ENCODE measurements at places on chromosomes 3 and 15.

DNA sequence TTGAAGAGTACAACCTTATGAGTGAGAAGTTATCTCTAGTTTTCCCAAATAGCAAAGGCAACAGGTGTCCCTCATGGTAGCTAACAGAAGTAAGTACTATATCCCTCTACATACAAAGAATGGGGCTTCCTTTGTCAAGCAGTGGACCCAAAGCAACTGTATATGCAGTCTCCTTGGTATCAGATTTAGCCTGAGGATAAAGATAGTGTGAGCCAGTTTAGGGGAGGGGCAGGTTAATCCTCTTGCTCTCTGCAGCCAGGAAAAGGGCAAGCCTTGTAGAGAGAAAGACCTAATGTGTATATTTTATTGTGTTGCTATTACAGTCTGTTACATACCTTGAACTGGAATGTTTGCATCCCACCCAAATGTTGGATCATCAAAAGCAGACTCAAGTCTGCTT, 117.9 kb upstream of the COL8A1 start:
- DNase-seq, result no peak
- H3K4me1 ChIP-seq, result no peaks in the 10 kb centered on the region
- H3K27ac ChIP-seq, result no peak overlapping the region
- no peak overlapping the region for H3K4me3 ChIP-seq
- H3K27me3 ChIP-seq, result no peaks in the 10 kb centered on the region

DNA sequence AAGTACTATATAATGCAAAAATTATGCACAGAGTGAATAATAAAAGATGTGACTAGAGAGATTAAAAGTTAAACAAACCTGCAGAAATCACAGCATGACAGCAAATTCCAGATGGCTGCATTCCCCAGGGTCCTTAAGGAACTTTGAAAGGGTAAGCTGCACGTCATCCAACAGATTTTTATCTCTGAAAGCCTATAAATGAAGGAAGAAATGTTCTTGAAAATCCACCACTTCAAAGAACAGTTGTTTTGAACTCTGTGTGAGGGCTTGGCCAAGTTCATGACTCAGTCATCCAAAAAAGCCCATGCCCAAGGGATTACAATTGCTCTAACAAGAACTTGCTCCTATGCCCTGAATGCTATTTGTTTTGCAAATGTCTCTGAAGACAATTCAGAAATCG, 603.6 kb downstream of the PLOD2 start:
- H3K27me3 ChIP-seq, result no peaks in the 10 kb centered on the region
- H3K4me1 ChIP-seq, result no peaks in the 10 kb centered on the region
- no peak overlapping the region for H3K4me3 ChIP-seq
- H3K36me3 ChIP-seq, result no peaks in the 10 kb centered on the region
- no peak overlapping the region for H3K27ac ChIP-seq

- peaks cover 16% of the 10 kb centered on the region for H3K36me3 ChIP-seq
- H3K27ac ChIP-seq, result no peak overlapping the region
- no peaks in the 10 kb centered on the region for H3K27me3 ChIP-seq
- no peak for DNase-seq
- H3K4me1 ChIP-seq, result no peaks in the 10 kb centered on the region
Observed at GRCh38 chr15:55230051-55230670, 33.4 kb upstream of the RSL24D1 start.

- H3K4me3 ChIP-seq, result no peak overlapping the region
- H3K27me3 ChIP-seq, result no peaks in the 10 kb centered on the region
- DNase-seq, result no peak
- no peaks in the 10 kb centered on the region for H3K36me3 ChIP-seq
- H3K4me1 ChIP-seq, result peaks cover 22% of the 10 kb centered on the region
Observed at GRCh38 chr3:105459566-105460290, 93.0 kb downstream of the ALCAM start.

DNA sequence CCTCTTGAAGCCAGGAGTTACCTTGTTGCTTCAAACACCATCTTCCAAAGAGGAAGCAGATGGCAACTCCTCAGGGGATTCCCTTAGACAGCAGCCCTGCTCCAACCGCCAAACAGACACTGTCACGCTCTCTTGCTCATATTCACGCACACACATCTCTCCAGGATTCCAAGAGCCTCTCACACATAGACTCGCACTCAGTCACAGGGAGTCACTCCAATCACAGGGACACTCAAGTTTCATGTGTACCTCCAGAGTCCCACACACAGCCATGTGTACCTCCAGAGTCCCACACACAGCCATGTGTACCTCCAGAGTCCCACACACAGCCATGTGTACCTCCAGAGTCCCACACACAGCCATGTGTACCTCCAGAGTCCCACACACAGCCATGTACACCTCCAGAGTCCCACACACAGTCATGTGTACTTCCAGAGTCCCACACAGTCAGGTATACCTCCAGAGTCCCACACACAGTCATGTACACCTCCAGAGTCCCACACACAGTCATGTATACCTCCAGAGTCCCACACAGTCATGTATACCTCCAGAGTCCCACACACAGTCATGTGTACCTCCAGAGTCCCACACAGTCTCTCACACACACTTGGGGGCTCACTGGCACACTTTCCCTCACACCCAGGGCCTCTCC, 6.1 kb downstream of the VWA5B2 start:
- H3K36me3 ChIP-seq, result no peaks in the 10 kb centered on the region
- H3K27ac ChIP-seq, result no peak overlapping the region
- no peak for DNase-seq
- no peak overlapping the region for H3K4me3 ChIP-seq
- peaks cover 16% of the 10 kb centered on the region for H3K27me3 ChIP-seq
- H3K4me1 ChIP-seq, result peaks cover 12% of the 10 kb centered on the region

DNA sequence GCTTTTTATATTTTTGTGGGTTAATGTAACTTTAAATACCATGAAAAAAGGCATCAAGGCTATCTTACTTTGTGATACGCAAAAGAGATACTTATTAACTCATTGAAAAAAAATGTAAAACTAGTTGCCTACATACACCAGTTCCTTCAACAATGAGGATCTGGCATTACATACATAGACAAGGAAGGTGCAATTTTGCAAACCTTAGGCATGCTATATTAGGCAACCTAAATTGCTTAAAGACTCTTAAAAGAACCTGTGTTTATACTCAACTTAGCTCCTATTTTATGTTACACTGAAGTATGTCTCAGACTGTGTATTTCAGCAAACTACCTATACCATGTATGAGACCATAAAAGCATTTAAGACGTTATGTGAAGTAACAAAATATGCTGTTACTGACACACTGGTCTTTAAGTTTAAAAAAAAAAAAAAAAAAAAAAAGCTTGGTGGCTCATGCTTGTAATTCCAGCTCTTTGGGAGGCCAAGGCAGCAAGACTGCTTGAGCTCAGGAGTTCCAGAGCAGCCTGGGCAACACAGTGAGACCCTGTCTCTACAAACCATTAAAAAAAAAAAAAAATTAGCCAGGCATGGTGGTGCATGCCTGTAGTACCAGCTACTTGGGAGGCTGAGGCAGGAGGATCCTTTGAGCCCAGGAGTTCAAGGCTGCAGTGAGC, 9.1 kb downstream of the TASOR start:
- no peak overlapping the region for H3K4me3 ChIP-seq
- H3K27me3 ChIP-seq, result no peaks in the 10 kb centered on the region
- DNase-seq, result no peak
- peaks cover 56% of the 10 kb centered on the region for H3K36me3 ChIP-seq
- H3K27ac ChIP-seq, result no peak overlapping the region

DNA sequence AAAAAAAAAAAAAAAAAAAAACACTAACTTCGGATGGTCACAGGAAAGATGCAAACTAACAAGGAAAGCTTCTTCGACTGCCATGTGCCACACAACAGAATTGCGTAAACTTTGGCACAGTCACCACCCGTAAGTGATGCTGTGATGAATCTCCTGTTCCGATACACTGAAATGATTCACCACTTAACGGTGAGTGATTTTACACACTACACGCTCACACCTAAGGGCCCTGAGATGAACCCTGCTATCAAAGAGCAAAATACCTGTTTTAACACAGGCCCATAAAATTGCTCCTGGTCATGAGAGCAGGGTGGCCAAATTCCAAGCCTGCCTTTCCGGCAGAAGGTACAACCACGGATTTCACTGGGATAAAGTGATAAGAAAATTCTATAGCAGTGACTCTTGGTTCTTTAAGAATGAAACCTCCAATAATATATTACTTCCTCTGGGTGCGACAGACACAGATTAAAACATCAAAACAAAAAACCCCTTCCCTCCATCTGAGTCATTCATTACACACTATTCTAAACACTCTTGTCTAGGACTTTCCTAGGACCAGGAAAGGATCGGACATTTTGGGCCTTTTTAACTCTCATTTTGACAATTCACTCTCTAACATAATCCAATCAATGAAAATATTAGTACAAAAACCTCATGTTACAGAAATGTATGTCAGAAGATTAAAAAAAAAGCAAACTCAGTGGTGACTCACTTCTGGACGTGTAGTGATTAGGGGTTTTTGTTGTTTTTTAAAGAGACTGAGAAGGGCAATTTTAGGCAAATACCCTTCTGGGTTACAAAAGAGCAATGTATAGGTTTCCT, 28.3 kb downstream of the LRIG1 start:
- H3K27me3 ChIP-seq, result no peaks in the 10 kb centered on the region
- DNase-seq, result peak; percentile 86
- peaks cover 8% of the 10 kb centered on the region for H3K4me1 ChIP-seq
- H3K4me3 ChIP-seq, result peak overlapping the region; percentile 12
- H3K27ac ChIP-seq, result peak overlapping the region; percentile 76

GRCh38 chr3:30502742-30503073, 103.7 kb upstream of the TGFBR2 start:
- H3K4me1 ChIP-seq, result peaks cover 32% of the 10 kb centered on the region
- no peak overlapping the region for H3K4me3 ChIP-seq
- H3K36me3 ChIP-seq, result no peaks in the 10 kb centered on the region

- peaks cover 4% of the 10 kb centered on the region for H3K36me3 ChIP-seq
- no peak overlapping the region for H3K4me3 ChIP-seq
- H3K27ac ChIP-seq, result no peak overlapping the region
- peaks cover 13% of the 10 kb centered on the region for H3K4me1 ChIP-seq
- no peaks in the 10 kb centered on the region for H3K27me3 ChIP-seq
- peak; percentile 86 for DNase-seq
Observed at GRCh38 chr3:17605032-17605431, 137.4 kb downstream of the TBC1D5 start.

GRCh38 chr15:51199541-51199940, 104.8 kb upstream of the TNFAIP8L3 start:
- H3K4me3 ChIP-seq, result no peak overlapping the region
- no peaks in the 10 kb centered on the region for H3K36me3 ChIP-seq
- peaks cover 12% of the 10 kb centered on the region for H3K4me1 ChIP-seq
- no peak overlapping the region for H3K27ac ChIP-seq
- no peak for DNase-seq

- H3K27ac ChIP-seq, result no peak overlapping the region
- no peaks in the 10 kb centered on the region for H3K4me1 ChIP-seq
- DNase-seq, result no peak
- H3K27me3 ChIP-seq, result peaks cover 17% of the 10 kb centered on the region
Observed at GRCh38 chr15:86004061-86004460, 75.6 kb upstream of the AGBL1 start.

DNA sequence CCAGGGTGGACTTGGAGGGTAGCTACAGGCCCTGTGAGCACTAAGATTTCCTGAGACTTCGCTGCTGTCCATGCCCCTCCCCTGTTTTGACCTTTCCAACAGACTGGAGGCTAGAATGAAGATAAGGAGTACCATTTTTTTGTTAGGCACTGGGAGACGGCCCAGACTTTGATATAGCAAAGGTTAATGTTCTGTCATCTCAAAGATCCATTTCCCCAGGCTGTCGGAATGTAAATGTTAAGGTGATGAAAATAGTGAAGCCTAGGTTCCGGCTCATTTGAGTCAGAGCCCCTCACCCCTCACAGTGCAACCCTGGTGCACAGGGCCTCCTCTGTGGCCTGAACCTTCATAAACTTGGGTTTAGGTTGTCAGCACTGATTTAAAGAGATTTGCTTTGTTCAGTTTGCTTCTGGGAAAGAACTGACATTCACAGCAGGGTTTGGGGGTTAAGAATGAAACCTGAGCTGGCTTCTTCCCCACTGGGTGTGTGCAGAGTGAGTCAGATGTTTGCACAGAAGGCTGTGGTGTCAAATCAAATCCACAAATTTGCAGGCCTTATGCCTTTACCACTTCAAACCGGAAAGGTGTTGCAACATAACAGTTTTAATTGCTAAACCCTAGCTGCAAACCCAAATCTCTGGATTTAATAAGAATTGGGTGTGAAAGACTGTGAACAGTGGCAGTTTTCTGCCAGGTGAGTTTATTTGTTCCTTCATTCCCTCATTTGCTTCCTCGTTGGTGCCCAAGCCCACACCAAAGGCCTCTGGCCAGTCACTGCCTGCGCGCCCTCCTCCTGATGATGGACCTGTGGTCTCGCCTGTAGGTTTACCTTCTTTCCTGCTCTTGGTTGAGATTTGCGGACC, 20.6 kb upstream of the KCTD6 start:
- peak; percentile 98 for DNase-seq
- H3K27ac ChIP-seq, result peak overlapping the region; percentile 82
- H3K4me3 ChIP-seq, result peak overlapping the region; percentile 30

GRCh38 chr3:138433892-138434275, 532 bp upstream of the ESYT3 start:
- H3K27me3 ChIP-seq, result peaks cover 12% of the 10 kb centered on the region
- DNase-seq, result no peak
- H3K4me3 ChIP-seq, result peak overlapping the region; percentile 65
- no peak overlapping the region for H3K27ac ChIP-seq
- no peaks in the 10 kb centered on the region for H3K36me3 ChIP-seq

DNA sequence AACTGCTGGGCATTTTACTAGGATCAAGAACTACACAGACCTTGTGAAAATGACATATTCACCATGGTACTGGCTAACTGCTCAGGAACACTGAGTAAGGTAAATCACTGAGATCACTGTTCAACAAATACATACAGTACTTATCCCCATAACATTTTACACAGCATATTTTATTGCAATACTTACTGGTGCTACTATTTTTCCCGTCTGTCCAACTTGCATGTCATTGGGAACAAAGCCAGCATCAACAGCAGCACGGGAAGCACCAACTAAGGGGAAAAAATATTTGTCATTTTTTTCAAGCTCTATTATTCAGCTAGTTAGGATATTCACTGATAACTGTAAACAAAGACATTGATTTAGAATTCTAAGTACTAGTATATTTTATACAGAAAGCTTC, 37.0 kb downstream of the ETFA start:
- no peak for DNase-seq
- no peak overlapping the region for H3K27ac ChIP-seq
- H3K4me1 ChIP-seq, result no peaks in the 10 kb centered on the region
- peaks cover 52% of the 10 kb centered on the region for H3K36me3 ChIP-seq
